ENCODE measurements at places on chromosomes 6 and 20.

DNA sequence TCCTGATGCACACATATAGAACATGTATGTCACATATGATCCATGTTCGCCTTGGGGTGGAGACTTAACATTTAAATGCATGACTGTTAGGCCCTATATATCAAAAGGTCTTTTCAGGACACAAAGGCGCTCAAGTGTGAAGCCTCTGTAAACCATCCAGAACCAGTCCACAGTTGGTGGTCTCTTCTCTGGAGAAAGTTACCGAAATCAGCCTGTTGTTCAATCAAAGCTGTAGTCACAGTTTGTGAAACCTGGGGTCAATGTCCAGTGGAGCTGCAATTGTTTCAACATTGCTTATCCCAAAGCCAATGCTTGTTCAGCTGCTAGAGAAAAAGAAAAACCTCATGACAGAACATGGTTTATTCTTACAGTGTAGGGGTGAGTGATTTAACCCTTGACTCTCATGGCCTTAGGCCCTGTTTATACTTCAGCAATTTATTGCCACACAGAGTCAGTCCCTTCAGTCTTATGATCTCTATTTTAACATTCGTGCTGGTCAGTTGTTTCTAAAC is 193.6 kb upstream of the CST7 start:
- DNase-seq, result no peak

- no peak for DNase-seq
Observed at GRCh38 chr6:85143676-85144075, 306.2 kb upstream of the NT5E start.

DNA sequence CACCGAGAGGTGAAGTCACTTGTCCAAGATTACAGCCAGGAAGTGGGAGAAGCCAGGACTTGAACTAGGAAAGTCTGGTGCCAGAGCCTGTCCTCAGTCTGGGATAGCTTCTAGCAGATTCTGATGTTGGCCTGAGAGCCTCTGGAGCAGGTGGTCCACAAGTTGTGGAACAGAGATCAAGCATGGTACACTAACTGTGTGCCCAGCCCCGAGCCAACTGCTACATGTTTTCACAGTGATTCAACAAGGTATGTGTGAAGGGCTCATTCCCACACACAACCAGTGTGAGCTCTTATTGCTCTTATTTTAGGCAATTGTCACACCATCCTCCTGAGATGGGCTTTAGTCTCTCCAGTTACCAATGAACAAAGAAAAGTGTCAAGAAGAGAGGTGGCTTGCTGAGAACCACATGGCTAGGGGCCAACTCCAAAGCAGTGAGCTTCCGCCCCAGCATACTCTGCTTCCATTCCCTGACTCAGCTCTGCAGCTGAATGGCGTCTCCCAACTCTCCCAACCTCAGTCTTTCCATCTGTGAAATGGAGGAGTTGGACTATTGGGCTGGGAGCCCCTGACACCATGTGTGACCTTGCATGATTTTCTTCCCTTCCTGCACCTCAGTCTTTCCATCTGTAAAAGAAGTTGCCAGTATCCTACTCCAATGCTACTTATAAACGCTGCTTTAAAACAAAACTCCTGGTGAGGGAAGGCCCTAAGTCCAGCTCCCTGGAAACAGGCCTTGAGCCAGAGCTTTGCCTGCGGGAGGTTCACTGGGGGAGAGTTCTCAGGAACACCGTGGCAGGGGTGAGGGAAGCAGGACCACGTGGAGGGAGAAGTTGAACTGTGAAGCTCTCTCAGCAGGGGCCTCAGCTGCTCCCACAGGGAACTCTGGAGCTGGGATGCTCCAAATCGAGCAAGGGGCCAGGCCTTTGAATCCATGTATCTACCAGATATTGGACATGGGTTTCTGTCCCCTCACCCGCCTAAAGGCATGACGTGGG is 40.9 kb downstream of the CDH22 start:
- no peak for DNase-seq

GRCh38 chr6:144434308-144434990 is 149.3 kb downstream of the UTRN start:
- no peak for DNase-seq

- peak; percentile 52 for DNase-seq
Observed at GRCh38 chr6:15421945-15422733, 176.3 kb downstream of the JARID2 start.

DNA sequence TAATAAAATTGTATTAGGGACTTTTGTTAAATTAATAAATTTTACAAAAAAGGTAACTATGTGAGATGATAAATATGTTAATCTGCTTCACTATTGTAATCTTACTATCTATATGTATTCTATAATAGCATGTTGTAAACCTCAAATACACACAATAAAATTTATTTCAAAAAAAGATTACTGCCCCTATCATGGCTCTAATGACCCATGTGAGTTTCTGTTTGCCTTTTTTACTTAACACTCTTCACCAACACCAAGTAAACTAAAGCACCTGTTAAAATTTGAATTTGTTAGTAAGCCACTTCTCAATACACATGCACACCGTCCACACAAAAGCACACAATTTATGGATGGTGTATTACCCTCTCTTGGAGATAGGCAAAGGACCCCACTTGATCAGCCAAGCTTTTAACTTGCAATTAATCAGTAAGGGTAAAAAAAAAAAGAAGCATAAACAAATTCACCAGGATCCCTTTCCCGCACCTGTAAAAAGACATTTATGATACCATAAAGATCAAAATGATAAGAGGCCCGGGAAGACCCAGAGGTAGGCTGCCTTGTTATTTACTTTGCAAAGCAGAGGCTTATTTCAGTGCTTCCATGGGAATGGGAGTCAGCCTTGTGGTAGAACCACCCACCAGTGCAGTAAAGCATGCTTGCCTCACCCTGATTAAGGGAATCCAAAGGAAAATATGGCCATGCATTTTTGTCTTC is 28.6 kb upstream of the PKHD1 start:
- DNase-seq, result no peak

DNA sequence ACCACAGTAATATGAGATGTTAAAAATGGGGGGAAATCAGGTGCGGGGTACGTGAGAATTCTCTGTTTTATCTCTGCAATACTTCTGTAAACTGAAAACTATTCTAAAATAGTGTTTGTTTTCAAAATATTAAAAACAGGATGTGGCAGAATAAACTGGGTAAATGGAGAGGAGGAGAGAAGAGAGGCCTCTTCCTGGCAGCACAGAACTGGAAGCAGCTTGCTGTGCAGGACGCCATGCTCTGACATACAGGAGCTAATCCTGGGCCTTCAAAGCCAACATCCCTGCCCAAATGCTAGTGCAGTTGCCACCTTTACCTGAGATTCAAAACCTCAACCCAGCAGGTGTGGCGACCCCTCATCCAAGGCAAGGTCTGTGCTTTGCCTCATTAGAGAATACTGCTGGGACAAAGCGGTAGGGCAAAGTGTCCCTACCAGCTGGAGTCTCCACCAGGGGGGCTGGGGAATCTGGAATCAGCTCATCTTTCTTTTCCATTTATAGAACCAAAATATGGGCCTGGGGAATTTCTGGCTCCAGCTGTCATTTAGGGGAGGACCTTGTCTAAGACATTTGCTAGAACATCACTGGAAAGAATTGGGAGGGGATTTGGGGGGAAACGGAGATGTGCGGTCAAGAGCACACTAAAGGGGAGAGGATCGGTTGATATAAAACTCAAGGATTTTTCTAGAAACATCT is 67.3 kb downstream of the SCML4 start:
- no peak for DNase-seq

DNA sequence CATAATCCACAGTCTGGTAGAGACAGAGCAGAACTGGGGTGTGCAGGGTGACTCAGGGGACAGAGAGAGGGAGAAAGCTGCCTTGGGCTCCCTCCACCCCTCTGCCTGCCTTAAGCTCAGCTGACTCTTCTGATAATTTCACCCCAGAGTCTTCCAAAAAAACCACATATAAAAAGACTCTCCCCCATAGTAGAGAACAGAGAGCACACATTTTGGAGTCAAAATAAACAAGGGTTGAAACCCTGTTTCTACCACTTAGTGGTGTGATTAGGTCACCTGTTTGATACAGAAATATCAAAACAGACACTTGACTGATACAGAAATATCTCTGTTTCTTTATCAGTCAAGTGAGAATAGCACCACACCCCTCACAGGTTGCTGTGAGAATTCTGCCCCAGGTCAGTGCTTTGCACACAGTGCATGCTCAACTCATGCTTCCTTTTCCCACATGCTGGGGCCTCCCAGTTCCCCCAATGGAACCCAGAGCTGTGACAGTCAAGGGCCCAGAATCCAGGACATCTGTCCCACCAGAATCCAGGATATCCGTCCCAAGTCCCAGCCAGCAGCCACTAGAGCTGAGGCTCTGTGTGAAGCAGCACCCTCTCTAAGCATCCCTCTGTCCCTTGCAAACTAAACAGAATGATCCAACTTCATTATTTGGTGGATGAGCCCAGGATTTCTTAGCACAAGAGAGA is 1.2 kb downstream of the TREML2 start:
- DNase-seq, result peak; percentile 31

- DNase-seq, result no peak
Observed at GRCh38 chr6:20678831-20679352, 144.6 kb downstream of the CDKAL1 start.

GRCh38 chr6:100023798-100024197 is 29.8 kb upstream of the MCHR2 start:
- DNase-seq, result no peak

DNA sequence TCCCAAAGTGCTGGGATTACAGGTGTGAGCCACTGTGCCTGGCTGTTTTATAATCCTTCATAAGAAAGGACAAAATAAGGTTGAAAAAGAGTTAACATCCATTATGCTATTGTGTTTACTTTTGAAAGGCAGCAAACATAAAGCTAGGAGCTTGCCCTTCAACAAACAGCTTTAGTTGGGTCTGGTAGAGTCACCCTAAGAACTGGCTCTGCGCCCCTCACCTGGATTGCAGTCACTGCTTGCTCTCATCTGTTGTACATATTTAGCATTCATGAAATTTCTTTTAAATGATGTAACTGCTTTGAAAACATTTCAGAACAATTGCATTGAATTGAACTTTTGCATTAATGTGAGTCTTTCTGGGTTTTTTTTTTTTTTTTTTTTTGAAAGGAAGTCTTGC is 38.9 kb downstream of the JARID2 start:
- no peak for DNase-seq

GRCh38 chr20:25220021-25220730 is 24.7 kb downstream of the ENTPD6 start:
- no peak for DNase-seq

DNA sequence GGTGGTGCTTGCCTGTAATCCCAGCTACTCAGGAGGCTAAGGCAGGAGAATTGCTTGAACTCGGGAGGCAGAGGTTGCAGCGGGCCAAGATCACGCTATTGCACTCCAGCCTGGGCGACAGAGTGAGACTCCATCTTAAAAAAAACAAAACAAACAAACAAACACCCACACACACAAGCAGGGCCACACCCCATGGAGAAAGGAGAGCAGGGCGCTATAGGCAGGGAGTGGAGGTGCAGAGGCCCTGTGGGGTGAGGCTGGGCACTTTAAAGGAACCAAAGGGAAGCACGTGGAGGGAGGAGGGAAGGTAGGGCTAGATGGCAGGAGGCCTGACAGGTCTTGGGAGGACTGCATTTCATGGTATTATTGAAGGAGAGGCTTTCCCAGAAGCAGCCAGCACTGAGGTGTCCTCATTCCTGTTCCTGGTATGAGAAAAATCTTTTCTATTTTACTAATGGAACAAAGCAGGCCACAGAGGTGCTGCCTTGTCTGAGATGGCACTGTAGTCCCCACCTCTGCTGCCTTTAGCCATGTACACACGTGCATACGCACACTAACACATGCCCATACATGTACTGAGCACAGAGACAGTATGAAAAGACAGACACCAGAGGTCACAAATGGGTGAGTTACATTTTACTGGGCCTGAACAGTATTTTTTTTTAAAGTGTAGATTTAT is 44.0 kb downstream of the BCAS4 start:
- no peak for DNase-seq

- no peak for DNase-seq
Observed at GRCh38 chr6:26183237-26183580, 96.0 kb downstream of the HFE start.

GRCh38 chr6:46378882-46379416 is 112.3 kb downstream of the RCAN2 start:
- no peak for DNase-seq

Data from activated naive CD8-positive, alpha-beta T cell treated with anti-CD3 and anti-CD28 coated beads for 36 hours (primary cell).